ENCODE measurements at places on chromosomes 6 and 20.

GRCh38 chr6:137970368-137970767, 103.3 kb downstream of the TNFAIP3 start:
- DNase-seq, result no peak

- DNase-seq, result peak; percentile 29
These were observed 38.3 kb downstream of the COX4I2 start for GRCh38 chr20:31675828-31676608.

DNA sequence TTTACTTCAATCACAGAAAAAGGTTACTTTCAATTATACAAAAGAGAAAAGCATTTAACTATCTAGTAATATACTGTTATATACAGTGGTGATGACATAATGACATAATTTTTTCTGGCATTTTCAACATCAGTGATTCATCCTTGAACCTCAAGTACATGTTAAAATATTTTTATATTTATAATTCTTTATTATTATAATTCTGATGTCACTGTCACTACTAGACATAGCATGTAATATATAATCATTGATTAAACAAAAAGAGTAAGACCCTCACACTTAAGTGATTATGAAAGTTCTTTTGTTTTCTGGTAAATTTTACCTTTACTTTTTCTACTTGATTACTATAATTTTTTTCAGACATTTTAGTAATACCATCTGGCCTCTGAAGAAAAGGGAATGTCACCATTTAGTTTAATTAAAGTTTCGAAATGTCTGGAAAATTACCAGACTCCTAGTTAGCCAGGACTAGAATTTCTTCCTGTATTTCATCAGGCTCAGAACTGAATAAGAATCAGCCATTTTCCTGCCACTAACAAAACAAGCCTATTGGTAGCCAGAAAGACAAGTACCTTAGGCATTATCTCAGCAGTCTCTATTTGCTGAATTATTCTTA, 71.5 kb downstream of the FILIP1 start:
- no peak for DNase-seq

GRCh38 chr6:157438611-157439111, 57.7 kb downstream of the ZDHHC14 start:
- no peak for DNase-seq

GRCh38 chr20:61954276-61955021, 111.2 kb downstream of the TAF4 start:
- no peak for DNase-seq

DNA sequence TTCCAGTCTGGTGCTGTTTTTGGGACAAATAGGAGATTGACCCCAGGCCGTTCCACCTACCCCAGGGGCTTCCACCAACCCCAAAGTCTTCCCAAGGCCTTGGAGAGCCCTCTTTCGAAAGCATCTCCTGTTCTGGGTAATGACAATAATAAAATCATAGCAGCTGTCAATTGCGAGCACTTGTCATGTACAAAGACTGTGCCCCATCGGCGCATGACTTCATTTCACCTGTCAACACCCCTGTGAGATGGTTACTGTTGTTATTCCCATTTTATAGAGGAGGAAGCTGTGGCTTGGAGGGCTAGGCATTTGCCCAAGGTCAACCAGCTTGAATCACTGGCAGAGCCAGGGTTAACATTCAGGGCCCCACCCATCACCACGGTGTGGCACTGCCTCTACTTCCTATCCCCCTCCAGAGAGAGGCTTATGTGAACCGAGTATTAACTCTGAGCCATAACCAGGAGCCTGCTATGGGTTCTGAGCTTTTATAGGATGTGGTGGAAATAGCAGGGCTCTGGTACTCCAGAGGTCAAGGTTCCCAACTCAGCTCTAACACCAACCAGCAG, 51.2 kb downstream of the HNF4A start:
- DNase-seq, result no peak

GRCh38 chr6:17390276-17390675, 3.1 kb upstream of the CAP2 start:
- no peak for DNase-seq

- DNase-seq, result no peak
These were observed 3.0 kb downstream of the ARFRP1 start for GRCh38 chr20:63704749-63705117.

GRCh38 chr6:106614166-106614565, 15.1 kb downstream of the RTN4IP1 start:
- DNase-seq, result no peak

GRCh38 chr6:44397424-44398164, 10.1 kb downstream of the CDC5L start:
- DNase-seq, result no peak

GRCh38 chr6:166934174-166934573, 22.2 kb downstream of the RNASET2 start:
- no peak for DNase-seq

DNA sequence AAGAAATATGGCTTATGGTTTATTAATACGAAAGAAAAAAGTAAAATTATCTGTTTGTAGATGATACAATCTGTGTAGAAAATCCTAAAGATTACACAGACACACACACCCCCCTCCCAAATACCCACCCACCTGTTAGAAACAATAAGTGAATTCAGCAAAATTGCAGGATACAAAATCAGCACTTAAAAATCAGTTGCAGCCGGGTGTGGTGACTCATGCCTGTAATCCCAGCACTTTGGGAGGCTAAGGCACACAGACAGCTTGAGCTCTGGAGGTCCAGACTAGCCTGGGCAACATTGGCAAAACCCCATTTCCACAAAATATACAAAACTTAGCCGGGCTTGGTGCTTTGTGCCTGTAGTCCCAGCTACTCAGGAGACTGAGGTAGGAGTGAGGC, 42.3 kb downstream of the NINL start:
- no peak for DNase-seq

DNA sequence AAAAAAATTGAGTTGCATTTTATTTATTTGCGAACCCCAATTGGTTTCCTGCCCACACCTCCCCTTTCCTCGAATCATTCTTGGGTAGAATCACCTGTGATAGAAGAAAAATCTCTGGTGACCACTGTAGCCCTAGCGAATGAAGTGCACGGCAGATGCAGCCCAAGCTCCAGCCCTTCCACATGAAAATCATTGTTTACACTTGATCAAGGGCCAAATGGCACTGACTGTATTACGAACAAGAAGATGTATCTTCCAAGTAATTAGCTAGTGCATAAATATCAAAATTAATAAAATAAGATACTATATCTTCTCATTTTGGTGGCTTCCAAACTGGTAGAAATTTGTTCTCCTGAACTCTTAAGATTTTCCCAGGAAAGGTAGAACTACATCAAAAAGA, 93.4 kb upstream of the ARID1B start:
- no peak for DNase-seq

GRCh38 chr6:30836957-30837356, 47.4 kb upstream of the DDR1 start:
- no peak for DNase-seq

GRCh38 chr6:56933650-56934049, 21.3 kb upstream of the BEND6 start:
- DNase-seq, result no peak

- no peak for DNase-seq
These were observed 73.4 kb upstream of the GTSF1L start for GRCh38 chr20:43800186-43800585.

GRCh38 chr6:35426074-35426473, 26.1 kb upstream of the FANCE start:
- DNase-seq, result no peak

- no peak for DNase-seq
These were observed 54.8 kb upstream of the EDN1 start for GRCh38 chr6:12235341-12235740.

DNA sequence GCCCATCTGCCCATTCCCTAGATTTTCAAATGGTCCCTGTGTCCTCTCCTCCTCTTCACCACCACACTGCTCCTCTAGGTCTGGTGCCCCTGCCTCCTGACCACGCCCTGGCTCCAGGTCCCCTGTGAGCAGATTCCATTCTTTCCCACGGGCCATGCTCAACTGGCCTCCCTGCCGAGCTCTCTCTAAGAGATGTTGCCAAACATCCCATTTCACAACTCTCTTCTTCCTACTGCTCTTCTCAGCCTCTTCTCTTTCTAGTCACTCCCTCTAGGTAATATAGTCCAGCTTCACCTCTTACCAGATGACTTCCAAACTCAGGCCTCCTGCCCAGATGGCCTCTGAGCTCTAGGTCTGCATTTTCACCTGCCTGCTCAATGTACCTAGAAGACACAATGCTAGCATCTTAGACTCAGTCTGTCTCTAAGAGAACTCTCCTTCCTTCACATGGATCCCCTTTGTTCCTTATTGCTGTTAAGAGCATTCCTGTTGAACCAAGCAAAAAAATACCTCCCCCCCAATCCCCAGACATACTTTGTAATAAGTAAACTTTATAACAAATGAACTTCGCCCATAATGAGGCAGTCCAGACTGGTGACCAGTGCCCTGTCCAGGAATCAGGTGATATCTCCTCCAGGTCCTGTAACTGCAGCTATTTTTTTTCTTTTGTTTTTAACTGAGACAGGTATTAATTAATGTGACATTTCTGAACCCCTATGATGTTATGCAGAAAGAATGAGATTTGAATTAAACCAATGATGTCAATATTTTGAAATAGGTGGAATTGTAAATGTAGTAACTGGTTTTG, 79.0 kb downstream of the LYRM4 start:
- no peak for DNase-seq

- no peak for DNase-seq
These were observed 70.4 kb upstream of the SYNJ2 start for GRCh38 chr6:157911278-157911677.

DNA sequence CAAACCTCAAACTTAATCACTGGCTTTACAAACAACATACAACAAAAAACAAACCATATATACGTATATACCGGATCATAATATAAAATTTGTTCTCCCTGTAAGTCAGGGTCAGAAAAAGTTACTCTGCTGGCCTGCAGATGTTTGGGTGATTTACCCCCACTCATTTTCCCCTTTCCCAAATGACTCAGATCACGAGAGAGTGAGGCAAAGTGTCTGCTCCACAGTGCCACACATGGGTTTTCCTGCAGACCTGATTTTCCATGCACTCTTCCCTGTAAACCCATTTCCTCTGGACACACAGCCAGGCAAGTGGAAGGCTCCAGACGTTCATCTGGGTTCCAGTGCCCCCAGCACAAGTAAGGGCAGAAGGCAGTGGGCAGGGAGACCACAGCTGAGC, 23.5 kb downstream of the GFOD1 start:
- no peak for DNase-seq

DNA sequence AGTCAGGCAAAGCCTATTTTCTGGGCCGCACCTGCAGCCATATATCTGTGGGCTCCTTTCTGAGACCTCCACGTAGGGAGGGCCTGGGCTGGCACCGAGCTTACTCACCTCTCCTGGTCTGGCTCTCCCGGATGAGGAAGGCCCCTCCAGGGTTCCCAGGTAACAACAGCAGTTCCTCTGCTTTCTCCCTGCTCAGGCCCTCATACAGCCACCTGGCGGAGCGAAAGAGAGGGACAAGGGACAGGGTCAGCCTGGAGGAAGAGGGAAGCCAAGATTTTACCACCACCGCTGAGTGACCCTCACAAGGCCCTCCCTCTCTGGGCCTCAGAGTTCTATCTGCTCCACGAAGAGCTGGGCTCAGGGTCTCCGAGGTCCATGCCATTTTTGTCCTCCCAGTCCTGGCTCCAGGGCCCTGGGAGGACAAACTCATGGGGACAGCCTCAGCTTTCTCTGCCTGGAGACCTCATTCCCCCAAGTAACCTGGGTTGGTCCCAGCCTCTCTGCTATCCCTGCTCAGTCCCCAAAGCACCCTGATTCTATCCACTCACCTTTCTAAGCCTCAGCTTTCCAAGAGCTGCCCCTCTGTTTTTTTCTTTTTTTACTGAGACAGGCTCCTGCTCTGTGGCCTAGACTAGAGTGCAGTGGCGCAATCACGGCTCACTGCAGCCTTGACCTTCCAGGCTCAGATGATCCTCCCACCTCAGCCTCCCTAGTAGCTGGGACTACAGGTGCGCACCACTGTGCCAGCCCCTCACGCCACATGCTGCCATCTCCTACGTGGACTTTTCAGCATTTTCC, 13.3 kb downstream of the SLA2 start:
- DNase-seq, result no peak

DNA sequence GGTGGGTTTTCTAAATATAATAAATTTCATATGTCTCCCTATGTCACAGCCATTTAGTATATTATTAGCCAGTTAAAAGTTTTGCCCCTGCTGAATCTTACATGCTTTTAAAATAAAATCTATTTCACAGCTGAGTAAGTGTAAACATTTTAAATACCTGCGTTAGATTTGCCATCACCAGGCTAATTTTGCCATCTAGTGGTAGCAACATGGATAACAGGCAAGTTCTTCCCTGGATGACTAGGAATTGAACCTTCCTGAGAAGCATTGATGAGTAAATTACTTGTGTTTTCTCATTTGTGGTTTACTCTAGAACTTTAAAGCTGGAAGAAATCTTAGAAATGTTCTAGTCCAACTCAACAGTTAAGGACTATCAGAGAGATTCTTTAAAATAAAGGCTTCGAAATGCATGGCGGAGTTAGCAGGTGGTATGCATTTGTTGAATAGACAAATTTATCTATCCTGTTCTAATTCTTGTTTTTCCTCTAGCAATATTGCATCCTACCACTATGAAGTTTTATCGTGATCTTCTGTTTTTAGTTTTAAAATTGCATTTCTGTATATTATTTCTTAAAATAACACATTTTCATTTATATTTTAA, 2.6 kb downstream of the PRSS35 start:
- DNase-seq, result no peak

- no peak for DNase-seq
These were observed 28.0 kb upstream of the SUMO4 start for GRCh38 chr6:149372062-149372461.

DNA sequence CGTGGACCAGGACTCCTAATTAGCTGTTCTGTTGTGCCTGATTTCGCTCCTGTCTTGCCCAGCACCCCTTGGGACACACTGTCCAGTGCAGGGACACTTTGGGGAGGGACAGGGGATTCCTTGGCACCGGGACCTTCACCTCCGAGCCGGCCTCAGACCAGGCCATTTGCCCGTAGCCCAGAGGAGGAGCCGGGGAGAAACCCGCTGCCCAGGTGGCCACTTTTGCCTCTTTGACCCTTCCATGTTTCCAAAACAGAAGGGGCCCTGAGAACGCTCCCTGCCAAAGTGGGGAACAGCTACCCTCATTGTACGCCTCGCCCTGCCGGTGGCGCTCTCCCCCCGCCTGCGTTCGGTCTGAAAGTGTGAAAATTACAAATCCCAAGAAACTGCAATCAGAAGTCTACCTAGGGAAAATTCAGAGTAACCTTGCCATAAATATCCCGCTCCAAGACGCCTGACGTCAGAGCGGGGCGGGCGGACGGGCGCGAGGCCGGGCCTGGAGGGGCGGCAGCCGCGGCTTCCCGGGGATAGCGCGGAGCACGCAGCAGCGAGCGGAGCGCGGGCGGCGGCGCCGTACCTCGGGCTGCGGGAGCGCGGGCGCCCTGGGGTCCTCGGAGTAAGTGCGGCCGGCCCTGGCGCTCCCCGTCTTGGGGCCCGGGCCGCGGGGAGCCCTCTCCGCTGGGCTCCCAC, at the start of gene DAAM2:
Gene DAAM2, plus strand, starts transcription at position 527 of the 690 bp plus-strand sequence. CDS start 63,927 bp downstream, outside the sequence.
- no peak for DNase-seq

Data from stimulated activated CD4-positive, alpha-beta T cell treated with anti-CD3 and anti-CD28 coated beads, Interleukin-15, amount 100 ng/mL, for 1 hour (primary cell).